Activated T-helper 1 cell treated with anti-CD3 and anti-CD28 coated beads, Interleukin-12 subunit alpha, Interleukin-12 subunit beta, Interleukin-2, Interleukin-4 antibody, amounts not matched to agents 30 ng/mL and 10 ng/mL and 1 ng/mL, durations not matched to agents 14 hours and 24 hours and 36 hours (primary cell): ENCODE measurements at places on chromosomes 6 and 20.

GRCh38 chr6:119278625-119279024 is 70.9 kb downstream of the MAN1A1 start:
- no peak for DNase-seq
- no peak overlapping the region for H3K27ac ChIP-seq
- H3K36me3 ChIP-seq = peaks cover 20% of the 10 kb centered on the region
- no peaks in the 10 kb centered on the region for H3K27me3 ChIP-seq
- H3K4me3 ChIP-seq = no peak overlapping the region
- H3K4me1 ChIP-seq = peaks cover 14% of the 10 kb centered on the region

GRCh38 chr6:66985816-66986215 is 1278.8 kb upstream of the EYS start:
- H3K27me3 ChIP-seq = no peaks in the 10 kb centered on the region
- DNase-seq = no peak
- H3K27ac ChIP-seq = no peak overlapping the region

- no peaks in the 10 kb centered on the region for H3K4me1 ChIP-seq
- H3K36me3 ChIP-seq = no peaks in the 10 kb centered on the region
- H3K27me3 ChIP-seq = no peaks in the 10 kb centered on the region
- no peak overlapping the region for H3K27ac ChIP-seq
- H3K4me3 ChIP-seq = no peak overlapping the region
Measured at GRCh38 chr6:66496659-66497058, 789.6 kb upstream of the EYS start.

DNA sequence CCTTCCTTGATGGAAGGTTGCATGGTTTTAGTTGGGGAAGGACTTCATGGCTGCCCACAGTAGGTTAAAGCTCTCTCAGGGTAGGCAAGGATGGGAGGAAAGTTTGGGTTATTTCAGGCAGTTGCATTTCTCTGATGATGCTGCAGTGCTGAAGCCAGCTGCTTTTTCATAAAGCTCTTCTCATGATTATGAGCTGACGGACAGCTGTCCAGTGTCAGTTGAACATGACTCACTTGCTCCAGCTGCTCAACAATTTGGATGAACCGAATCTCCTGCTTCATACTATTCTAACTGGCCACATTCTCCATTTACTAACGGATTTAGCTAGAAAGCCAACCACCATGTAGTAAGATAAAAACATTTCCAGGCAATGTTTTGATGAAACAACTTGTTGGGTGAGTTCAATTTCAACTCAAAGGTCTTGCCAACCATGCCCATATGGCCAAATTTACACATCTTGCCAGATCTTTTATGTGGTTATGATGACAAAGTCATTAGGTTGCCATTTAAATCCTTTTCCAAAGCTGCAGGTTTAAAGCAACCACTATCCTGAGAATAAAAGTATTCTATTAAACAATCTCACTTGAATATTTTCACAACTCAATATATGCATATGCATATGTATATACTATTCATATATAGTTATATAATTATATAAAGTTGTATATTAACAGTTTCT is 125.9 kb downstream of the HS3ST5 start:
- H3K36me3 ChIP-seq = no peaks in the 10 kb centered on the region
- H3K4me3 ChIP-seq = no peak overlapping the region
- no peak overlapping the region for H3K27ac ChIP-seq
- H3K27me3 ChIP-seq = no peaks in the 10 kb centered on the region

DNA sequence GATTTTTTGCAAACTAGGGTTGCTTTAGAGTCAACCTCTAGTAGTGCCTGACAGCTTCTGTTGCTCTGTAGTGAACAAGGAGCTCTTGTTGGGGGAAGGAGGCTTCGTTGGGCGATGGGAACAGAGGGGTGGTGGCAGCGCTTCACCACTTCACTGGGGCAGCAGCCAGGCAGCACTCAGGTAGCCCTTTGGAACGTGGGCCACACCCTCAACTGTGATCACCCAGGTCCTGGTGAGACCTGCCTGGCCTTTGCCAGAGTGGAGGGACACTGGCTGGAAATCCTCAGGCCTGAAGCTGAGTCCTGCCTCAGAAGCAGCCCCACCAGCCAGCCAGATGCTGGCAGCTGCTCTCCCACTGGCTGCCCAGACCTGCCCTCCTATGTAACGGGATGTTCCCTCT is 10.4 kb upstream of the EDN3 start:
- H3K4me3 ChIP-seq = no peak overlapping the region
- no peaks in the 10 kb centered on the region for H3K36me3 ChIP-seq
- no peak overlapping the region for H3K27ac ChIP-seq
- no peak for DNase-seq
- no peaks in the 10 kb centered on the region for H3K4me1 ChIP-seq

- H3K4me1 ChIP-seq = peaks cover 55% of the 10 kb centered on the region
- H3K27ac ChIP-seq = no peak overlapping the region
- peaks cover 9% of the 10 kb centered on the region for H3K36me3 ChIP-seq
- H3K27me3 ChIP-seq = no peaks in the 10 kb centered on the region
- no peak overlapping the region for H3K4me3 ChIP-seq
- no peak for DNase-seq
Measured at GRCh38 chr6:13461805-13462204, 25.6 kb downstream of the GFOD1 start.

DNA sequence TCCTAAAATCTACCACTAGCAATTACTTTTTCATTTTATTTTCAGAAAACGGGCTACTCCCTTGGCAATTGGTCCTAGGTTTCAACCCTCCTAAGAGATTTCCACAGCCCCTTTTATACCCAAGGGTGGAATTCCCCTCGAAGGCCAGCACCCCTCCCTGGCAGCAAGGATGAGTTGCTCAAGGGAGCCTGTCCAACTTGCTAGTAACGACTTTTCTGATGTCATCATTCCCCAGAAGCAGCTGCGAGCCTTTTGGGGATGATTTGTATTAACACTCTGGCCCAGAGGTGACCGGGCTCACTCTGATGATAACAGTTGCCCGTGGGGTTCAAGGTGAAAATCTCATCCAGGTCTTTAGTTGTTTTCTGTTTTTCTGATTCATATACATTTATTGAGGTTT is 30.7 kb upstream of the NAA20 start:
- H3K4me1 ChIP-seq = no peaks in the 10 kb centered on the region
- peaks cover 11% of the 10 kb centered on the region for H3K27me3 ChIP-seq
- H3K4me3 ChIP-seq = no peak overlapping the region
- DNase-seq = no peak
- no peaks in the 10 kb centered on the region for H3K36me3 ChIP-seq

GRCh38 chr6:64486578-64487351 is 851.2 kb downstream of the PHF3 start:
- H3K27me3 ChIP-seq = no peaks in the 10 kb centered on the region
- H3K4me3 ChIP-seq = no peak overlapping the region
- no peaks in the 10 kb centered on the region for H3K4me1 ChIP-seq

GRCh38 chr6:26187981-26188635 is 100.9 kb downstream of the HFE start:
- H3K4me3 ChIP-seq = peak overlapping the region; percentile 88
- H3K27ac ChIP-seq = peak overlapping the region; percentile 96
- peaks cover 58% of the 10 kb centered on the region for H3K4me1 ChIP-seq
- peaks cover 2% of the 10 kb centered on the region for H3K36me3 ChIP-seq
- peak; percentile 52 for DNase-seq
- no peaks in the 10 kb centered on the region for H3K27me3 ChIP-seq

DNA sequence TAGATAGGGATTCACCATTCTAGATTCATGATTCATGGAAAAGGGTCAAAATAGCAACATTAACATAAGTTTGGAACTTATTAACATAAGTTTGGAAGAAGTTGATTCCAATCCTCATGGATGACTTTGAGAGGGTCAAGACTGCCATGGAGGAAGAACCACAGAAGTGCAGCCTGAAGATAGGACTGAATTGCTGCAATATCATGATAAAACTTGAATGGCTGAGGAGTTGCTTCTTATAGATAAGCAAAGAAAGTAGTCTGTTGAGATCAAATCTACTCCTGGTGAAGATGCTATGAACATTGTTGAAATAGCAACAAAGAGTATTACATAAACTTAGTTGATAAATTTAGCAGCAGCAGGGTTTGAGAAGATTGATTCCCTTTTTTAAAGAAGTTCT is 62.2 kb downstream of the GMDS start:
- peaks cover 2% of the 10 kb centered on the region for H3K27me3 ChIP-seq
- H3K36me3 ChIP-seq = no peaks in the 10 kb centered on the region
- H3K27ac ChIP-seq = no peak overlapping the region
- DNase-seq = no peak

- peaks cover 8% of the 10 kb centered on the region for H3K27me3 ChIP-seq
- H3K4me1 ChIP-seq = no peaks in the 10 kb centered on the region
- H3K27ac ChIP-seq = no peak overlapping the region
- peak; percentile 43 for DNase-seq
- H3K36me3 ChIP-seq = peaks cover 5% of the 10 kb centered on the region
- no peak overlapping the region for H3K4me3 ChIP-seq
Measured at GRCh38 chr20:63290677-63291472, 2.1 kb upstream of the COL20A1 start.

DNA sequence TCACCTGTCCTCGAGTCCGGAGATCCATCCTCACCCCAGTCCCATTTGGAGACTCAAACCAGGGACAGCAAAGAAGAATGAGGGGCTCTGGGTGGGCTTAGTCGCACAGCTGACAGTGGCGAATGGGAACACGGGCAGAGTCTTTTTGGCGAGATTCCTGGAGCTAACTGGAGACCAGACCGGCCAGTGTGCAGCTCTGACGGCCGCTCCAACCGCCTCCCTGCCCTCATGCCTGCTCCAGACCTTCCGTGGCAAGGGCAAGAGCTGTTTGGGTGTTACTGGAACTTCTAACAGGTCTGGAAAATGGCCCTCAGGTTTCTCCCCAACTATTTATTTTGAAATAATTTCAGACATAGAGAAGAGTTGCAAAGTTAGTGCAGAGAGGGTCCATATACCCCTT is 75.6 kb downstream of the IRF4 start:
- peaks cover 56% of the 10 kb centered on the region for H3K4me1 ChIP-seq
- DNase-seq = no peak
- no peak overlapping the region for H3K4me3 ChIP-seq
- peaks cover 8% of the 10 kb centered on the region for H3K27me3 ChIP-seq
- no peaks in the 10 kb centered on the region for H3K36me3 ChIP-seq

- no peaks in the 10 kb centered on the region for H3K4me1 ChIP-seq
- H3K36me3 ChIP-seq = no peaks in the 10 kb centered on the region
- H3K4me3 ChIP-seq = no peak overlapping the region
- H3K27ac ChIP-seq = no peak overlapping the region
Measured at GRCh38 chr20:43570496-43570895, 11.7 kb downstream of the SGK2 start.

GRCh38 chr6:47437592-47437991 is 40.0 kb upstream of the CD2AP start:
- H3K4me1 ChIP-seq = peaks cover 5% of the 10 kb centered on the region
- H3K27me3 ChIP-seq = peaks cover 13% of the 10 kb centered on the region
- no peak for DNase-seq
- H3K27ac ChIP-seq = no peak overlapping the region

DNA sequence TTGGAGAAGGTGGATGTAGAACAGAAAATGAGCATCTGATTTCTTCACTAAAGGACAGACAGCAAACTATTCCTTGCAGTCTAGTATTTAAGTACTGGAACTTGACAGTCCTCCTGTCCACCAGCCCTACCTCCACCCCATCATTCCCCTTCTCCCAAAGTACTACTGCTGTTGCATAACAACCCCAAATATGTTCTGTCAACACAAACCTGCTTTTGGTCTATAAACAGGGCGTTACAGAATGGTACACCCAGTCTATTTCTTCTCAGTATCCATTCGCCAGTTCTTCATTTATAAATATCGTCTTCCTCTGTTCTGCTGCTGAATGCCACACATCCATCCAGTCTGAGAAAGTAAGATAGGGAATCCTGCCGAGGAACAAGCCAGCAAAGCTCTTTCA is 27.7 kb upstream of the SLC22A1 start:
- no peaks in the 10 kb centered on the region for H3K27me3 ChIP-seq
- no peak overlapping the region for H3K27ac ChIP-seq
- no peak for DNase-seq
- H3K4me1 ChIP-seq = peaks cover 3% of the 10 kb centered on the region

GRCh38 chr6:5084360-5084780 is 771 bp upstream of the PPP1R3G start:
- no peaks in the 10 kb centered on the region for H3K4me1 ChIP-seq
- no peak overlapping the region for H3K27ac ChIP-seq
- H3K4me3 ChIP-seq = peak overlapping the region; percentile 81

- DNase-seq = no peak
- no peaks in the 10 kb centered on the region for H3K27me3 ChIP-seq
- no peak overlapping the region for H3K4me3 ChIP-seq
- H3K4me1 ChIP-seq = peaks cover 8% of the 10 kb centered on the region
- H3K36me3 ChIP-seq = peaks cover 37% of the 10 kb centered on the region
Measured at GRCh38 chr6:2784930-2785329, 19.7 kb downstream of the WRNIP1 start.

DNA sequence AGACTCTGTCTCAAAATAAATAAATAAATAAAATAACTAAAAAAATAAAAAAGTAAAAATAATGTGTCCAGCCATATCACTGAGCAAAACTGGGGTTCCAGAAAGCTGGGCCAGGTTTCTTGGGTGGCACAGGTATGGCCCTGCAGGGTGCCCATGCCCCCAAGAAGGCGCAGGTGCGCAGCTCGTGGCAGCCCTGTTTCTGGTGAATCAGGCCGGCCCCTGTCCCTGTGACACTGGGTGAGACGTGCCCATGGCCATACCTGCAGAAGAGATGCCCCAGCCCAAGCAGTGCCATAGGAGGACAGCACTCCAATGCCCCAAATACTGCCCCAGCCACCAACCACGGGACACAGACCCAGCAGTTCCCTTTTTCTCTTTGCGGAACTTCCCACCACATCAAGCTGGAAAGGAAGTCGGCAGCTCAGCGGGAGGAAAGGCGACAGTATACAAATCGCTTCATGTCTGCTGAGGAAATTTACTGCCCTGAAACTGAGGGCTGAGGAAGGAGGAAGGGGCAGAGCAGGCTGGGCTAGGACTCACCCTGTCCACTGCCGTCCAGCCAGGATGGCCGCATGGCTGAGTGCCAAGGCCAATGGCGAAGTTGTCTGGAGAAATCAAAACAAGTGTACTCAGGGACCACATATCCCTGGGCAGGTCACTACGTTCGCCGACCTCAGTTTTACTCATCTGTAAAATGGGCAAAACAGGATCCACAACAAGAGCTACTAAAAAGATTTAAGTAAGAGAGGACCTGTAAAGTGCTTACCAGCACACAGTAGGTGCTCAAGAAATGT is 55.4 kb downstream of the PREX1 start:
- H3K4me1 ChIP-seq = peaks cover 83% of the 10 kb centered on the region
- peak overlapping the region; percentile 62 for H3K27ac ChIP-seq
- no peak overlapping the region for H3K4me3 ChIP-seq
- no peaks in the 10 kb centered on the region for H3K27me3 ChIP-seq
- DNase-seq = no peak

DNA sequence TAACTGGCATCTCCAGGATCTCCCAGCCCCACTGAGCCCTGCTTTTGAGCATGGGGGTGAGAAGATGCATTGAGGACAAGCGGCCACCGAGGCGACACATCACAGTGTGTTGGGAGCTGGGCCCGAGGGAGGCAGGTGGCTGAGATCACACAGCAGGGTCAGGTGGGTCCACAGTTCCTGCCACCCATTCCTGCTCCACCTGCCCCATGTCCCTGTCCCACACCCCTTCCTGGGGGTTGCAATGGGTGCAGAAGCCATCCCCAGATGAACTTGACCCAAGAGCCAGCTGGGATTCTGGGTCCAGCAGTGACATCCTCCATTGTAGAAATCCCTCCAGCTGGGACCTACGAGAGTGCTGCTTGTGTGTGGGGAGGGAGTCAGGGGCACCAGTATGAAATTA is 1.0 kb downstream of the TGM2 start:
- no peak for DNase-seq
- no peaks in the 10 kb centered on the region for H3K36me3 ChIP-seq
- no peak overlapping the region for H3K4me3 ChIP-seq
- H3K4me1 ChIP-seq = peaks cover 21% of the 10 kb centered on the region
- H3K27ac ChIP-seq = no peak overlapping the region
- peaks cover 6% of the 10 kb centered on the region for H3K27me3 ChIP-seq

- H3K36me3 ChIP-seq = no peaks in the 10 kb centered on the region
- no peak overlapping the region for H3K4me3 ChIP-seq
- no peaks in the 10 kb centered on the region for H3K27me3 ChIP-seq
- no peak for DNase-seq
- H3K27ac ChIP-seq = no peak overlapping the region
- H3K4me1 ChIP-seq = no peaks in the 10 kb centered on the region
Measured at GRCh38 chr6:113246186-113246585, 611.0 kb upstream of the MARCKS start.
